ENCODE measurements at places on chromosomes 3 and 15. TPM values are rescaled to one million over a fixed set of nuclear protein-coding genes. Genes with fewer than 3 reads are reported as not detected.

FYCO1 gene
- 8.6 TPM for total RNA-seq

BRPF1 gene
- total RNA-seq: 21.3 TPM

CCDC13 gene
- total RNA-seq: not detected

TJP1 gene
- total RNA-seq: 0.72 TPM

CCDC32 gene
- 36.0 TPM for total RNA-seq

C2CD4A gene
- total RNA-seq: not detected

SLC28A2 gene
- total RNA-seq: not detected

SYNM gene
- 1.4 TPM for total RNA-seq

SPRED1 gene
- 0.40 TPM for total RNA-seq

ZNF770 gene
- 34.4 TPM for total RNA-seq

RHOV gene
- total RNA-seq: 13.3 TPM

PLCD1 gene
- total RNA-seq: 2.4 TPM

HTR3E gene
- total RNA-seq: not detected

UBL7 gene
- 81.3 TPM for total RNA-seq

QTRT2 gene
- 33.9 TPM for total RNA-seq

NLGN1 gene
- total RNA-seq: not detected

LARP6 gene
- 3.5 TPM for total RNA-seq

GCNT3 gene
- total RNA-seq: 0.31 TPM

FOXL2 gene
- total RNA-seq: not detected

DZIP1L gene
- not detected for total RNA-seq

TTC14 gene
- 40.8 TPM for total RNA-seq

CLRN1 gene
- not detected for total RNA-seq

KNG1 gene
- total RNA-seq: 0.21 TPM

VEPH1 gene
- total RNA-seq: 0.26 TPM

POTEB3 gene
- not detected for total RNA-seq

GOLGA8J gene
- not detected for total RNA-seq

PTX3 gene
- not detected for total RNA-seq

ZIC1 gene
- not detected for total RNA-seq

SH2D7 gene
- total RNA-seq: 0.08 TPM

PIF1 gene
- total RNA-seq: 36.9 TPM

CCNDBP1 gene
- 31.9 TPM for total RNA-seq

AADACL2 gene
- not detected for total RNA-seq

AZI2 gene
- total RNA-seq: 37.8 TPM

TGM5 gene
- 5.6 TPM for total RNA-seq

LOXL1 gene
- total RNA-seq: 0.11 TPM

PDZRN3 gene
- 0.19 TPM for total RNA-seq

CNTN6 gene
- not detected for total RNA-seq

COL8A1 gene
- total RNA-seq: 0.10 TPM

DUOXA2 gene
- total RNA-seq: not detected

C3orf33 gene
- 0.59 TPM for total RNA-seq

ADAMTS7 gene
- total RNA-seq: 0.28 TPM

TMEM212 gene
- not detected for total RNA-seq

GOLGA6L22 gene
- not detected for total RNA-seq

CSTA gene
- 2.1 TPM for total RNA-seq
